ENCODE measurements at places on chromosomes 13 and 19.

DNA sequence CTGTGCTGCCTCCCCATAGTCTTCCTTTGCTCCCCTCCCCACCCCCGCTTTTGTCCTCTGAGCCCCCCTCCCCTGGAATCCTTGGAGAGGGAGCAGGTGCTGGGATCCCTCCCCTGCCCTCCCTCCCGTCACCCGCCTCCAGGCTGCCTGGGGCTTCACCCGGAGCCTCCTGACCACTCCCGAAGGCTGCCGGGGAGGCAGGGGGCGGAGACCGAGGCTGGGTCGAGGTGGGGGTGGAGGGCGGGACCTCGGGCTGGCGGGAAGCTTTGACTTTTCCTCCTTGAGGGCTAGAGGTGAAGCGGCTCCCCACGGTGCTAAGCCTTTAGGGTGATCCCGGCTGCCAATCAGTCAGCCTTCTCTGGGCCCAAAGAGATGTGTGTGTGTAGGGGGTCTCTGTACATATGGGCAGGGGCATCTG, 1.5 kb downstream of the KMT5C start:
- peak; percentile 63 for DNase-seq

DNA sequence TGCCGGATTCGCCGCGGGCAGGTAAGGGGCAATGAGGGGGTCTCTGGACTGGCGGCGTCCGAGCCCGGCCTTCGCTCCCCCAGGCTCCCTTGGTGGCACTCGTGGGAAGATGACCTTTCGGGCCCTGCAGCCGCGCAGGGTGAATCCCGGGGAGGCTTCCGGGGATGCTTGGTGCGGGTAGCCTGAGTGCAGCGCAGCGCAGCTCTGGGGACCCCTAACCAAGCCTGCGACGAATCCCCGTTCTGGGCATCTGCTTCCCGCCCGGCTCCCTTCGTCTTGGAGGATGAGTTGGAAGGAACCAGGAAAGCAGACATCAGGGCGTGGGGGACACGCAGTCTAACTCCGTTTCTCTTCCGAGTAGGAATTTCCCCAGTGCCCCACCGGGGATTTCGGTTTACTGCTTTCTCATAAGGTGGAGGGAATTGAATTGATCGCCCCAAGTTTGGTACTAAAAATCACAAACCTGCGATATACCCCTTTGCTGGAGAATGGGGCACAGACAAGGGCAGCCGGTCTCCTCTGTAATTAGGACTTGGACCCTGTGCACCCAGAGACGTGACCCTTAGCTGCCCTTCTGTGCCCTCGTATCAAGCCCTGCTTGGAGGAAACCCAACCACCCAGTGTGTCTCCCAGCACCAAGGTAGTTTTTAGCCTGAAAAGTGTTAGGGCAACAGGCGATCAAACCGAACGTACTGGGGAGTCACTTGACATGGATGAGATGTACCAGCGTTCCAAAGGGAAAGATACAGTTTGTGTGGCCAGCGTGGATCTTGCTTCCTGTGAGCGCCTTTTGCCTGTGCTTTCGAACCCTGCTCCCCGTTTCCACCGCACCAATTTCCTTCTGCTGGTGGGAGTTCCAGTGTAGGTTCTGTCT, 1.0 kb downstream of the GPC5 start:
- DNase-seq: no peak

DNA sequence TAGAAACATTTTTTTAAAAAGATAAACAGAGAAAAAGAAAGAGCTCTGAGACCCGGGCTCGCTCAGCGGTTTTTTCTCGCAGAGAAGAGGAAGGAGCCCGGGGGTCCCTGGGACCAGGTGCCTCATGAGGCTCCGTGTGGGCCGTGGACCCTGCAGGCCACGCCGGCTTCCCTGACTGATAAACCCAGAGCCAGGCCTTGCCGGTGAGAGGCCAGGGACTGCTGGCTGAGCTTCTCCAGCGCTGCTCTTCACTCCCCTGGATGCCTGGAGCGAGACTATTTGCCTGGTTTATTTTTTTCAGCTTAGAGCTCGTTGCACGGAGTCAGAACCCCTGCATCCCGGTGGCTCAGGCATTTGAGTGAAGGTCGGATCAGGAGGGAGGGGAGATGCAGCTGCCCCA, 53.4 kb upstream of the F7 start:
- no peak for DNase-seq

- DNase-seq: no peak
These were observed 5.0 kb downstream of the JAK3 start for GRCh38 chr19:17842663-17843291.

- DNase-seq: no peak
These were observed 17.7 kb upstream of the SLC35E1 start for GRCh38 chr19:16589917-16590316.

- no peak for DNase-seq
These were observed 143.4 kb downstream of the CYSLTR2 start for GRCh38 chr13:48797127-48797526.

DNA sequence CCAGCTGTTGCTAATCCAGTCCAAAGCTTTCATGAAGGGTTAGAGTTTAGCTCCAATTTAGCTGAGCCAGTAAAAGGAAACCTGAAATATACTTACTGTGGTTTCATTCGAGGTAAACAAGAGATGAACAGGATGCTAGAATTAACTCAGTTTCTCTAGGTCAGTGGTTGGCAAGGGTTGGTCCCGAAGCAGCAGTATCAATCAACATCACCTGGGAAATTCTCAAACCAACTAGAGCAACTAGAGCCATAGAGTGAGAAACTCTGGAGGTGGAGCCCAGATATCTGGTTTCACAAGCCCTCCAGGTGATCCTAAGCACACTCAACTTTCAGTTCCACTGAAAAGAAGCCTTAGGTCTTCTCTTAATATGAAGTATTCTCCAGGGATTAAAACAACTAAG, 376.7 kb downstream of the OXGR1 start:
- no peak for DNase-seq

DNA sequence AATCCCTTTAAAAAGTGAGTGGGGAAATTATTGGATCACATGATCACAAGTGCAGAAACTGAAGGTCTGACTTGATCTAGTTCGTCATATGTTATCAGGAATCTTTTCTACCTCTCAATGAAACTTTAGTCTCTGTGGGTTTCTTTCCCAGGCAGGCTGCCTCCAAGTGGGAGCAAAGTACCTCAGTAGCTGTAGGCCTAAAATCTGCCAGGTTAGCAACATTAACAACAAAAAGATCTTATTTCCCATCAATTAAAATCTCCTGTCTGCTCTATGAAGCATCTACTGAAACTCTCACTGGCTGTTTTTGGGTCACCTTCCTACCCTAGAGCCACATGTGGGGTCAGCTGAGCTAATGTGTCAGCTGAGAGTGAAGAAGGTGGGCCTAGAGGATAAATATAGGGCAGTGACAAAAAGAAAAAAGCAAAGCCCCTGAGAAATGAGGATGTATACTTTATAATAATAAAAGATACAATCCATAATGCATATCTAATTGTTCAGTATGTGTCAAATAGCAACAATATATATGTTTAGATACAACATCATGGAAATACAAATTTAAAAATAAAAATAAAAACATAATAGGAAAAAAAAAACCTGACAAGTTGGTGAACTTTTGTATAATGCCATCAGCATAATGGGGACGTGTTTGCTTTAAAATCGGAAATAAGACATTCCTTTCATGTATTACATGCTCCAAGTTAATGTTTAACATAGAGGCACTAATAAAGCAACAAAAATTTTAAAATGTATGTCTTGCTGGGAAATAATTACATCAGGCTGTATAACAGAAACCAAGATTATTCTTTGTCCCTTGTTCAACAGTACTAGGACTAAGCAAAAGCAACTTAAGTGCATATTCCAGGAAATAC, 141.1 kb downstream of the GPC5 start:
- no peak for DNase-seq

DNA sequence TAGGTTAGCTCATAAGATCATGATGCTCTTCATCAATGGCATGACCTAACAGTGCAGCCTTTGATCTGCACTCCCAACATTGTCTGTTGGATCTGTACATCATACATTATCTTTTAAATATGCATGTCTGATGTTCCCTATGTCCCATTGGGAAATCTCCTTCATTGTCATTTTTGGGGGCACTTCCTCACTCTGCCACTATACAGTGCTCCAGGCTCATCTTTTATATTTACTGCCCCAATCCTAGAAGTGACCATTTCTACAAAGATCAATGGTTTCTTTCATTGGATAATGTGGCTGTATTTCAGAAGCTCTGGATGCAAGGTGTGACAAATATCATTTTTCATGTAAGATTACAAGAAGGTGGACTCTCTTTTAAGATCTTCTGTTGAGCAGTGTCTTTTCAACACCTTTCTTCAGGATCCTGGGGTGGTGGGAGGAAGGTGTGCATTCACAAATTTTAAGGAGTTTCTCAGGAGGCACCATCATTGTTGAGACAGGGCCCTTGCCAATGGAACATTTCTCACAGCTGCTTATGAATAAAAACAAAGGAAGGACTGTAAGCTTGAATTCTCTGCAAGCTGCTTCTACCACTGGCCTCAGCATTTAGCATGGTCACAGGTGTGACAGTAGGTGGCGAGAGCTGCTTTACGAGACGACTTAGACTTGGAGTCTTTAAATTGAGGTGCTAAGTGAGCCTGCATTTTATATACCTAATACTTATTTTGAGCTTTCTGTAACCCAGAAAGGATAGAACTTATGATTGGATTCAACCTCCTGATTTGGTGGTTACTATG, 403.0 kb downstream of the LMO7 start:
- no peak for DNase-seq

DNA sequence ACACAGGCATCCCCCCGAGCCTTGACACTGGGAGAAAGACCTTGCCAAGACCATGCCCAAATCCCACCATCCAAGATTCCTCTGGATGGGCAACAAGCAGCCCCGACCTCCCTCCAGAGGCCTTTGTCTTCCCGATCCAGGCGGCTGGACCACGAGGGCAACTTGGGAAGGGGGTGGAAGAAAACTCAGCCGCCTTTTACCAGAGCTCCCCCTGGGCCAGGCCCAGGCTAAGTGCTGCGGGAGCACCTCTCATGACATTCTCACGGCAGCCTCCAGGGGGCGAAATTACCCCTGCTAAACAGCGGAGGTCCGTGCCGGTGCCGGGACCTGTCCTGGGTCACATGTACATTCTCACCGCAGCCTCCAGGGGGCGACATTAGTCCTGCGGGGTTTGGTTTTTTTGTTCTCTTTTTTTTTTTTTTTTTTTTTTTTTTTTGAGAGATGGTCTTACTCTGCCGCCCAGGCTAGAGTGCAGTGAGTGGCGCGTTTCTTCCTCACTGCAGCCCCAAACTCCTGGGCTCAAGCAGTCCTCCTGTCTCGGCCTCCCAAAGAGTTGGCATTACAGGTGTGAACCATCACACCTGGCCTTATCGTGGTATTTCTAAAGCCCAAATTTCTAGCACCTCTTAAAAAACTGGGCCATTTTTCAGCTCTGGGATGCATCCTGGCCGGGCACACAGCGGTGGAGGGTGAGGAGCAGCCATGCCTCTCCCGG, 2.1 kb upstream of the RSPH6A start:
- DNase-seq: peak; percentile 96

GRCh38 chr13:75305059-75305458, 176.9 kb downstream of the TBC1D4 start:
- DNase-seq: no peak

DNA sequence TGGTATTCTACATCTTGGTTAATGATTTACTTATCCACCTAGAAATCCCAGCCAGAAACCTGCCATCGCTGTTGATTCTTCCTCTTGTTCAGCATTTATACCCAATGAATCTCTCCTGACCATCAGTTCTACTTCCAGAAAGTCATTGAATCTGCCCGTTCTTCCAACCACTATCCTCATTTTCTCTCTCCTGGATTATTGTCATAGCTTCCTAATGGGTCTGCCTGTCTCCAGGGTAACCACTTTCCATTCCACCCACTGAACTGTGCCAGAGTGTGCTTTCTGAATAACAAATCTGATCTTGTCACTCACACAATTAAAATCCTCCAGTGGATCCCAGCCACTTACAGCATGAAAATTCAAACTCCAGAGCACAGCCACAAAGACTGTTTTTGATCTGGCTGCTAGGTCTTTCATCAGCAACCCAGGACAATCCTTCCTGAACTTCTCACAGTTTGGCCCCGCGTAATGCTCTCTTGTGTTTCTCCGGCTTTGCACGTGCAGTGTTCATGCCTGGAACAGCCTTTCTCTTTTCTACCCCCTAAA, 330.6 kb downstream of the SPRY2 start:
- DNase-seq: no peak

DNA sequence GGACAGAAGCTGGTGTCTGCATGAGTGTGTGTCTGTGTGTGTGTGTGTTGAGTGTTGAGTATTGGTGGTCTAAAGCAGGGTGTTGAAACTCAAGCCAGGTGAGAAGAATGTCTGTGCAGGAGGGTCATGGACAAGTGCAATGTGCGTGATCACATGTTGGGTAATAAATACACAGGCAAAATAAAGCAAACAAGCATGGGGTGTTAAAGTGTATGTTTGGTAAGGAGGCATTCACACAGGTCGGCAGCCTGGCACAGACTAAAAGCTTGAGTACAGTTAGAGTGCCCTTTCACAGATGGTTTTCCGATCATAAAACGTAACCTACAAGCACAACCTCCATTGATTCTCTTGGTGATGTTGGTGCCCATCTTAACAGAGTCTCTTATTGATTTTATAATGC, 476.9 kb upstream of the KLHL1 start:
- DNase-seq: no peak

DNA sequence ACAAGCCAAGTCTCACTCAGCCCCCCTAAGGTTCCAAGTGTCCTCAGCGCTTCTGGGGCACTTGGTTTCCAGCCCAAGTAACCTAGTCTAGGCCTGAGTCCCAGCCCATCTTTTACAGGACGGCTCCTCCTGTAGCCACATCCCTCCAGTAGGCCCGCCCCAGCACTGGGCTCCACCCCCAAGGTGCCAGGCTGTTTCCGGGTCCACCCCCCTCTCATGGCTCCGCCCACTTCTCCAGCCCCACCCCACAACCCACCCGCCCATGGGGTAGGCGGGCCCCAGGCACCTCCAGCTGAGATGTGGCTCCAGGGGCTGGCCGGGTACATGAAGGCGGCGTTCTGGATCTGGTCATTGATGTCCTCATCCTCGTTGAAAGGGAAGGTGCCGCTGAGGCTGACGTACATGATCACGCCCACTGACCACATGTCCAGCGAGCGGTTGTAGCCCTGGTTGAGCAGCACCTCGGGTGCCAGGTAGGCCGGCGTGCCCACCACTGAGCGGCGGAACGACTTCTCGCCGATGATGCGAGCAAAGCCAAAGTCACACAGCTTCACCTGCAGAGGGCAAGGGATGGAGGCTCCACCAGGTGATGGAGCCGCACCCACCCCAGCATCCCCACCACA, 17.2 kb upstream of the DACT3 start:
- peak; percentile 73 for DNase-seq

GRCh38 chr13:114097212-114097892, 35.1 kb downstream of the RASA3 start:
- DNase-seq: no peak

GRCh38 chr19:33895366-33895765, 98.7 kb downstream of the KCTD15 start:
- DNase-seq: no peak
